Retina (tissue), 1 donor: ENCODE measurements at places on chromosomes 3 and 15.

GRCh38 chr3:133835418-133835743 is 29.8 kb downstream of the SRPRB start:
- no peak for DNase-seq

DNA sequence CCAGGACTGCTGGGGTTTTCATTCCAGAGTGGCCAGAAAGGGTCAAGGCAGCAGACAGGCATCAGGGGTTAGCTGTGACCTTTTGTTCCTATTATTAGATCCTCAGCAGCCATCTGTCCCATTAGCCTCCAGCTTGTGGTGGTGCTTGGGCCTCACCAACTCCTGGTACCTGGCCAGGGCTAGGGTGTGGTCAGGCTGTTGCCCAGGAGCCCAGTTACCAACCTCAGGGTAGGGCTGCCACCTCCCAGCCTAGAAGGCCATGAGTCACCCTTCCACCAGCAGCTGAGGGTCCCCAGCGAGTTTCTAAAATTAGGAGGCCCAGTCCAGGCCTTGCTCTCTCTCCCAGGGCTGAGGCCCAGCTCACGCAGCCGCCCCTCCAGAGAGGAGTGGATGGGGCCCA is 12.2 kb downstream of the TMEM43 start:
- DNase-seq: no peak

DNA sequence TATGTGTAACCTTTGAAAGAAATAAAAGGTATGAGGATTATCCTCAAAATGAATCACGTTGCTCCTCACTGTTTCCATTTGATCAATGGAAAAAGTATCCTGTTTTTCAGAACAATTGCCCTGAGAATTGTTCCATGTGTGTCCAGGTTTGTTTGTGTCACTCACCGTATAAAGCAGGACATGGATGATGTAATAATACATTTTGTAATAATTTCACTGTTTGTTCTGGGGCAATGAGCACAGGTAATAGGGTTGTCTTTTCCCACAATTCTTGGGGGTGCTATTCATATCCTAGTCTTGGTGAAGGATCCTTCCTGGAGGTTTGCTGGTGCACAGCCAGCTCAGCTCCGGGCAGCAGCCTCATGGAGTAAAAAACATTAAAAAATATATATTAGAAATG is 510.8 kb upstream of the MCTP2 start:
- DNase-seq: no peak

- DNase-seq: no peak
Observed at GRCh38 chr3:38969317-38970235, 82.2 kb downstream of the SCN11A start.

DNA sequence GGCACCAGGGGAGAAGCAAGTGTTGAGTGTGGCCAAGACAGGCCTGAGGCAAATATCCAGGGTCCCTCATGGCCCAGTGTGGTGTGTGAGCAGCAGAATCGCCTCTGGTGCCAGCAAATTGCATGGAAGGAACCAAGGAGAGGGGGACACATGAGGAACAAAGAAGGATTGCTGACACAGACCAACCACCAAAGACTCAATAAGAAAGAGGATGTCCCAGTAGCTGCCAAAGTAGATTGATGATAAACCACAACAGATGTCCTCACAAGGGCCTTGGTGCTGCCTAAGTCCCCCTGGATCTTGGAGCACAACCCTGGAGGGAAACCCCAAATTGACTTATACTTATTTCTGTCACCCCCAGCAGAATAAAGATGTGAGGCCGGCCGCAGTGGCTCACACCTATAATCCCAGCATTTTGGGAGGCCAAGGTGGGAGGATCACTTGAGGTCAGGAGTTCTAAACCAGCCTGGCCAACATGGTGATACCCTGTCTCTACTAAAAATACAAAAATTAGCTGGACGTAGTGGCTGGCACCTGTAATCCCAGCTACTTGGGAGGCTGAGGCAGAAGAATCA is 10.6 kb downstream of the SRGAP3 start:
- no peak for DNase-seq

DNA sequence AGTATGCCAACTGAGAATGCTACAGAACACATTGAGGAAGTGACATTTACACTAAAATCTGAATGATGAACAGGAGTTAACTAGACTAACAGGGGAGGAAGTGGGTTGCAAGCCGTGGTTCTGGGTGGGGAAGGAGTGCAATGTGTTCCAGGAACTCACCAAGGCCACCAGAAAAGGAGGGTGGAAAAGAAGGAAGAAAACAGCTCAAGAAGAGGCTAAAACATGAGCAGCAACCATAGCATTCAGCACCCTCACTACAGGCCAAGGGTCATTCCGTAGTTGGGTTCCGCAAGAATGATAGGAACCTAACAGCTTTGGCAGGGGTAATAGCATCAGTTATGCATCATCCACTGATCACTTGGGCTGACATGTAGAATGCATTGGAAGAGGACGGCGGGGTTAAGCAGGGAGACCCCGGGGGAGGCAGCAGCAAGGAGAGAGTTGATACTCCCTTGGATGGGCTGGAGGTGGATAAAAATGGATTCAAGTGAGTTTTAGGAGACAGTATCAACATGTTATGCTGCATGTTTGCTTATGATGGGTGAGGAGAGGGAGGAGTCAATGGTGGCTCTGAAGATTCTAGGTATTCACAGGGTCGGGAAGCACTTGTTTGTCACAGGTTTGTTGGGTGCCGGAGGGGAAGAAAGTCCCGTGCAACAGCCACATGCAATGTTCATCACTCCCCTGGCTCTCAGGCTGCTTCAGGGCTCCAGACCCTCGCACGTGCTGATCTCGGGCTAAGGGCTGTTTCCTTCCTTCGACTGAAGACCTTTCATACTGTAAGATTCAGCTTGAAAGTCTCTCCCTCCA is 53.2 kb downstream of the LIPC start:
- DNase-seq: no peak

GRCh38 chr3:51887620-51888019 is 12.2 kb upstream of the IQCF5 start:
- no peak for DNase-seq

- DNase-seq: peak; percentile 51
Observed at GRCh38 chr3:109731639-109732473, 394.5 kb upstream of the DPPA4 start.

- DNase-seq: no peak
Observed at GRCh38 chr3:190302212-190302867, 19.9 kb downstream of the CLDN1 start.

DNA sequence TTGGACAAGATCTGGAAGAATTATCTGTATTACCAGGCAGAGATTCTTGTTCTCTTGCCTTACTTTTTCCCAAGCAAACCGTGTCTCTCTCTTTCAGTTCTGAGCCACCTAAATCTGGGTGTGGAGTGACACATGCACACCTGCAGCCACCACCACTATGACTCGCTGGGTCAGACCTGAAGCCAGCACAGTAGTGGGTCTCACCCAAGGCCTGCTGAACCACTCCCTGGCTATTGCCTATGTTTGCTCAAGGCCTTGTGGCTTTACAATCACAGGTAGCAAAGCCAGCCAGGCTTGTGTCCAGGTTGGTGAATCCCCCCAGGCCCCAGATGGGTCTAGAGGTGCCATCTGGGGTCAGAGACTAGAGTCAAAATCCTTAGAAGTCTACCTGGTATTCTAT is 28.7 kb upstream of the COPB2 start:
- no peak for DNase-seq

GRCh38 chr3:42214064-42214463 is 51.9 kb downstream of the CCK start:
- DNase-seq: no peak

GRCh38 chr3:66693461-66694031 is 192.7 kb upstream of the LRIG1 start:
- DNase-seq: peak; percentile 54

DNA sequence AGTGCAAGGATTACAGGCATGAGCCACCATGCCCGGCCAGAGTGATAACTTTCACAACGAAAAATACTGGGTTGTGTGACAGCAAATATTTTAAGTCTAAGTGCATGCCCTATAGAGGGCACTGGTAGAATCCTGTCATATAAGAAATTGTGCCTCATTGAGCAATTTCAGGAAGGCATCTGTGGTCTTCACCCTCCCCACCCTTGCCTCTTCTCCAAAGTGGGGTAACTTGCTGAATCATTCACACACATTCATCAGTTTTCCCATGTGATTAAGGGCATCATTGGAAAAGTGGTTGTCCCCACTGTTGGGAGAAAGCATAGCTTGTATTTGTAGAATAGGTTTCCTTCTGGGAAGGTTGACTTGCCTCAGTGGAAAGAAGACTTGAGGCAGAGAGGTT is 9.2 kb downstream of the MITF start:
- DNase-seq: no peak

DNA sequence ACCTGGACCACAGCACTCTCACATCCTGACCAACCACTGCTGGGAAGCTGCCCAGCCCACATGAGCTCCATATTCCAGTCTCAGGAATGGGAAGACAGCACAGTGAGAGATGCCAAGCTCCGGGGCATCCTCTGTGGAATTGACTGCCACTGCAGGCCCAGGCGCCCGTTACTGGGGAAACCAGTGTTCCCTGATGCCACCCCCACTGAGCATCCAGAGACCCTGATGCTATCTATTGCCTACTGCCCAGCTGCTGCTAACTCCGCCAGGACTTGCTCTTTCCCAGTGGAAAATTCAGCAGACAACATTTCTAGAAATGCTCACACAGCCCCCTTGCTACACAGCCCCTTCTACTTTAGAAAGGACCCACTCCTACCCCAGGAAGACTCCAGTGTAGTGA is 57.6 kb downstream of the CYP19A1 start:
- no peak for DNase-seq

DNA sequence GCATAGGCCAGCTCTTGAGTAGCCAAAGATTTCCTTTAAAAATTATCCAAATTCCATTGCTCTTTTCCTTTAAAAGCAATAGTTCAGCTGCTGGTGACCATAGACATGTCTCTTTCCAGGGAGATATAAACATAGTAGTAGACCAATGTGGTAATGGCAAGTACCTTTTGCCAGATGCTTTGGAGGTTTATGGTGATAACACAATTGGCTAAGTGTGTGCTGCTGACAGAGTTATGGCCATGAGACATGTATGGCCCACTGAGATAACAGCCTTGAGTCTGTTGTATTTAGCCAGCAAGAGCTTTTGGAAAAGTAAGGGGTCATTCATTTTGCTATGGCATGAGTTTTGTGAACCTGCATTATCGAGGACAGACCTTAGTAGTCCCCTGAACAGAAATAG is 1146.8 kb downstream of the TUSC7 start:
- DNase-seq: no peak
